Ascending aorta (tissue), 2 donors: ENCODE measurements at places on chromosomes 13 and 19. TPM values are rescaled to one million over a fixed set of nuclear protein-coding genes. Genes with fewer than 3 reads are reported as not detected.

The TPTE2 gene
- not detected for total RNA-seq

- H3K27me3 ChIP-seq: no peaks in the 10 kb centered on the region
- no peak for DNase-seq
- H3K36me3 ChIP-seq: no peaks in the 10 kb centered on the region
- H3K27ac ChIP-seq: peak overlapping the region; percentile 68
Measured at GRCh38 chr19:43474487-43474886, 9.1 kb upstream of the LYPD3 start.

The OR7D2 gene
- total RNA-seq: not detected

The LRRC63 gene
- not detected for total RNA-seq

The SHISA7 gene
- total RNA-seq: 0.85 TPM

The PCDH17 gene
- 36.0 TPM for total RNA-seq

- no peak overlapping the region for H3K27ac ChIP-seq
- no peaks in the 10 kb centered on the region for H3K4me1 ChIP-seq
- DNase-seq: no peak
Measured at GRCh38 chr13:33069365-33069764, 53.1 kb downstream of the KL start.

- no peaks in the 10 kb centered on the region for H3K27me3 ChIP-seq
- no peaks in the 10 kb centered on the region for H3K36me3 ChIP-seq
- no peak overlapping the region for H3K4me3 ChIP-seq
- no peaks in the 10 kb centered on the region for H3K4me1 ChIP-seq
- no peak overlapping the region for H3K27ac ChIP-seq
Measured at GRCh38 chr13:42486711-42487198, 87.2 kb upstream of the TNFSF11 start.

DNA sequence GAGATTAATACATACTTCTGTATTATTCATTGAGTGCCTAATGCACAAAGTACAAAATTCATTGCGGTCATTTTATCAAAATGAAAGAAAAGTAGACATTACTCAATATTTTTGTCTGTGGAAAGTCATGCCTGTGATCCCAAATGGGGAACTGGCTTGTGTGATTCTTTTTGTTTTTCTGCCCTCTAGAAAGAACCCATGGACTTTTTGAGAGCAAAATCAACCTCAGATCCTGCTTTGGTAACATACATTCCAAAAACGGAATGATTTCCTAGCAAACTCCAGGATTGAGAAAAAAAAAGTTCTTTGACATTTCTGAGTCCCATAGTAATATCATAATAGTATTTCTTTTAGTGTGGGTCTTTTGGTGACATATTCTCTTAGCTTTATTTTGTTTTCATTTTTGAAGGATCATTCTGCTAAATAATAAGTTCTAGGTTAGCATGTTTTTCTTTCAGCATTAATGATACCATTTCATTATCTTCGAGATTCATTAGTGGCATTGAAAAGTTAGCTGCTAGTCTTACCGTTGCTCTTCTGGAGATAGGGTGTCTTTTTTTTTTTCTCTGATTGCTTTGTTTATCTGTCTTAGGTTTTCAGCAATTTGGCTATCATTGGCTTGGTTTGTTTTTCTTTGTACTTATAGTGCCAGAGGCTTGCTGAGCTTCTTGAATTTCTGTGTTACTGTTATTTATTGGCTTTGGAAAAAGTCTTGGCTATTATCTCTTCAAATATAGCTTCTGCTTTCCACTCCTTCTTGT, 102.4 kb upstream of the CSNK1A1L start:
- no peak for DNase-seq
- no peaks in the 10 kb centered on the region for H3K4me1 ChIP-seq
- H3K4me3 ChIP-seq: peak overlapping the region; percentile 27
- no peaks in the 10 kb centered on the region for H3K36me3 ChIP-seq

- H3K4me1 ChIP-seq: no peaks in the 10 kb centered on the region
- no peaks in the 10 kb centered on the region for H3K36me3 ChIP-seq
- H3K27ac ChIP-seq: no peak overlapping the region
Measured at GRCh38 chr13:65597839-65598818, 1632.0 kb downstream of the PCDH9 start.

The SUGT1 gene
- 8.8 TPM for total RNA-seq

The COG3 gene
- 5.7 TPM for total RNA-seq

GRCh38 chr19:12769689-12770088, 5.7 kb downstream of the HOOK2 start:
- no peak overlapping the region for H3K4me3 ChIP-seq
- peaks cover 10% of the 10 kb centered on the region for H3K36me3 ChIP-seq
- no peak overlapping the region for H3K27ac ChIP-seq
- no peak for DNase-seq
- peaks cover 26% of the 10 kb centered on the region for H3K4me1 ChIP-seq

The MIR17HG gene
- not detected for total RNA-seq

DNA sequence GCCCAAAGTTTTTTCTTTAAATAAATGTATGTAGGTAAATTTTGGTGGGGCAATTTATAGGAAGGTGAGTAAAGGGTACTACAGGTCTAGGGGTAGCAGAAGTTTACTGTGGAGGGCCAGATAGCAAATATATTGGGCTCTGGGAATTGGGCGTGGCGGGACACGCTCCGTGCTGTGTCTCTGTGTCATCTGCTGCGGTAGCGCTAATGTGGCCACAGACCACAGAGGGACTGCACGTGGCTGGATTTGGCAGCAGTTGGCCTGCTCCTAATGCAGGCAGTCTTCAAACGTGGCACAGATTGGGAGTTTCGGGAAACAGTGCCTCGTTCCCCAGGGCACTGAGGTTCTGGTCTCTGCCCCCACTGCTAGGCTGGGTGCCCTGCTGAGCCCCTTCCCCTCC, 16.6 kb upstream of the MYDGF start:
- H3K27ac ChIP-seq: no peak overlapping the region
- no peak for DNase-seq
- no peaks in the 10 kb centered on the region for H3K27me3 ChIP-seq
- no peak overlapping the region for H3K4me3 ChIP-seq
- no peaks in the 10 kb centered on the region for H3K4me1 ChIP-seq

The VAV1 gene
- 4.4 TPM for total RNA-seq

DNA sequence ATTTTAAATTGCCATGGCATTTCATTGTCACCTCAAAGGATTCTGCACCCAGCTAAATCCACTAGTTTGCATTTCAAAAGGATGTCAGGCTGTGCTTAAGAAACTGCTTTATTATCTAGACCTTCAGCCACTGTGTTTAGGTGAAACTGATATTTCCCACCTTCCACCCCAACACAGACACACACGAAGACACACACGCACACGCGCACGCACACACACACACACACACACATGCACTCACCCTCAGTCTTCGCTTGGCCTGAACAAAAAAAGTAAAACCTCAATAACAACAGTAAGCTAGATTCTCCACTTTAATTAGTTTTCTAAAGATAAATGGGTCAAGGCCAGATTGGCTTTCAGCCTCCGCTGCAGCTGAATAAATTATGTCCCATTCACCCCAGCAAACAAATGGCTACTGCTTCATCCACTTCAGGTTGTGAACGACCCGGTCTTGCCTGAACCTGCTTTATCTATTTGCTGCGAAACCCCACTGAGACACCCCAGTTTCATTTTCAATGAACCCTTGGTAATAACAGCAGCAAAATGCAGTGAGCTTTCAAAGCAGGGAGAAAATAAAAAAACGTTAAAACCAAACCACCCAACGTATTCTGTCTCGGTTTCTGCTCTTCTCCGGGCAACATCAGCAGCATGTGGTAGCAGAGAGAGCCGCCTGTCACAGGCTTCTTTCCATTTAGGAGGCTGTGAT, 166.8 kb downstream of the DCT start:
- H3K27ac ChIP-seq: no peak overlapping the region
- no peaks in the 10 kb centered on the region for H3K27me3 ChIP-seq
- DNase-seq: no peak
- no peak overlapping the region for H3K4me3 ChIP-seq
- H3K36me3 ChIP-seq: no peaks in the 10 kb centered on the region
- peaks cover 2% of the 10 kb centered on the region for H3K4me1 ChIP-seq

DNA sequence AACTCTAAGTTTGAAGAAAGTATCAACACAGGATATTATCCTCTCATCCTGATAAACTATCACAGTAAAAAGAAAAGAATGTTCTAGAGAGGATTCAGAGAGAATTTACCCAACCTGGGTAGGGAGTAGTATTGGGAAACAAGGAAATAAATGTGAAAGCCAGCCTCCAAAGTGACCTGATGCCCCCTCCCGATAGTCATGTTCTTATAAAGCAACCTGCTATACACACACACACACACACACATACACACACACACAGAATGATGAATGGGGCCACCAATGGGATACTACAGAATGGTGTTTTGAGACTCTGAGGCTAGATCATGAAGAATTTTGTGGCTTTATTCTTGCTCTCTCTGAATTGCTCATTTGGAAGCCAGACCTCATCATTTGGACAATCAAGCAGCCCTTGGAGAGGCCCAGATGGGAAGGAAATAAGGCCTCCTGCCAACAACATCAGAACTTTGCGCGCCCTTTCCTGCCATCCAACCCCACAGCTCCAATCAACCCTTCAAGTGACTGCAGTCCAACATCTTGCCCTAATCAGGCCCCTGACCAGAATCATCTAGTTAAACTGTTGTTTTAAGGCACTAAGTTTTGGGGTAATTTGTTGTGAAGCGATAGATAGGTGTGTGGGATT, 807.9 kb upstream of the ARGLU1 start:
- H3K4me1 ChIP-seq: no peaks in the 10 kb centered on the region
- DNase-seq: no peak
- no peak overlapping the region for H3K27ac ChIP-seq
- no peak overlapping the region for H3K4me3 ChIP-seq
- no peaks in the 10 kb centered on the region for H3K36me3 ChIP-seq
- no peaks in the 10 kb centered on the region for H3K27me3 ChIP-seq

The LAIR1 gene
- 11.1 TPM for total RNA-seq

The SPINT2 gene
- 193 TPM for total RNA-seq

The KLK14 gene
- total RNA-seq: not detected

GRCh38 chr19:49423071-49423984, at the start of gene PTH2:
Gene PTH2, minus strand, starts transcription at chr19:49423441. Its CDS starts 102 bp downstream, at chr19:49423339.
- H3K27ac ChIP-seq: no peak within 1 kb of the TSS
- H3K36me3 ChIP-seq: no peaks in the 10 kb centered on the region
- peaks cover 28% of the 10 kb centered on the region for H3K27me3 ChIP-seq
- H3K4me1 ChIP-seq: peaks cover 6% of the 10 kb centered on the region
- no peak for DNase-seq

The NANOS3 gene
- not detected for total RNA-seq

- H3K36me3 ChIP-seq: no peaks in the 10 kb centered on the region
- no peak overlapping the region for H3K4me3 ChIP-seq
- DNase-seq: peak; percentile 33
- H3K27ac ChIP-seq: no peak overlapping the region
Measured at GRCh38 chr19:30385174-30385573, 13.0 kb downstream of the ZNF536 start.

GRCh38 chr19:4705413-4706131, 18.1 kb downstream of the DPP9 start:
- H3K27ac ChIP-seq: no peak overlapping the region
- H3K4me3 ChIP-seq: no peak overlapping the region
- no peaks in the 10 kb centered on the region for H3K27me3 ChIP-seq
- peaks cover 33% of the 10 kb centered on the region for H3K4me1 ChIP-seq

DNA sequence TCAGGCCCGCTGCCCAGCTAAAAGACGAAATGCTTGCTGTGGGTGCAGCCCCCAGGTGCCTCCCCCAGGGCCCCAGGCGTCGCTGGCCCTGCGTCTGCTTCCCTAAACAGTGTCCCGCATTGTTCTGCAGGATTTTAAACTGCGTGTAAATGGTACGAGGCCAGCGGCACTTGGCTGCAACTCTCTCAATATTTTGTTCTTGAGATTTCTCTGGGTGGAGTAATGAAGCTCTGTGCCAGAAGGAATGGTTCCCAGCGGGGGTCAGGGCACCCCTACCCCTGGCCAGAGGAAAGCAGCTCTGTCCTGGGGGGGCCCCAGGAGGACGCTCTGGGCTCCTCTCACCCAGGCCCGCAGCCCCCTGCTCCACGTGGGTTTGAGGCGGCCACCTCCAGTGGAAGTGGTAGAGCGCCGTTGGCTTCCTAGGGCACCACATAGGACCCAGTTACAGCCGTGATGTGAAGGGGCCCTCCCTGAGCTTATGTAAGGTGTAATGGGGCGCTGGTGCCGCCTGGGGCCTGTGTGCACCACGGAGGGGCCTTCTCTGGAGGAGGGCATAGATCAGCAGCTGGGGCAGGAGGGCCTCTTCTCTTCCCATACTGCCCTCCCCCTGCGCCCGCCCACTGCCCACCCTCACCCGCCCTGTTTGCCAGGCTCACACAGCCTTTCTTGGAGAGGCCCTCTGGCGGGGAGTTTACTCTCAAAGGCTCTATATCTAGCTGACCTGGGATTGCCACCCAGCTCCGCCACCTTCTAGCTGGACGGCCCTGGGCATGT, 19.8 kb downstream of the PAK4 start:
- H3K36me3 ChIP-seq: no peaks in the 10 kb centered on the region
- no peak for DNase-seq
- no peaks in the 10 kb centered on the region for H3K27me3 ChIP-seq
- H3K27ac ChIP-seq: peak overlapping the region; percentile 64
- peak overlapping the region; percentile 52 for H3K4me3 ChIP-seq
- H3K4me1 ChIP-seq: peaks cover 22% of the 10 kb centered on the region

GRCh38 chr13:68984688-68985319, 1122.8 kb upstream of the ATXN8OS start:
- no peak overlapping the region for H3K27ac ChIP-seq
- no peaks in the 10 kb centered on the region for H3K27me3 ChIP-seq
- H3K4me3 ChIP-seq: no peak overlapping the region
- H3K4me1 ChIP-seq: no peaks in the 10 kb centered on the region
- H3K36me3 ChIP-seq: no peaks in the 10 kb centered on the region

- peaks cover 4% of the 10 kb centered on the region for H3K4me1 ChIP-seq
- H3K36me3 ChIP-seq: no peaks in the 10 kb centered on the region
- peaks cover 47% of the 10 kb centered on the region for H3K27me3 ChIP-seq
- no peak for DNase-seq
- H3K27ac ChIP-seq: no peak overlapping the region
Measured at GRCh38 chr19:18612051-18612771, 459 bp upstream of the TMEM59L start.

GRCh38 chr13:39688699-39689405, 33.4 kb downstream of the COG6 start:
- H3K27ac ChIP-seq: no peak overlapping the region
- DNase-seq: no peak
- no peaks in the 10 kb centered on the region for H3K27me3 ChIP-seq
- no peaks in the 10 kb centered on the region for H3K36me3 ChIP-seq
- no peak overlapping the region for H3K4me3 ChIP-seq

The ZNF491 gene
- not detected for total RNA-seq

DNA sequence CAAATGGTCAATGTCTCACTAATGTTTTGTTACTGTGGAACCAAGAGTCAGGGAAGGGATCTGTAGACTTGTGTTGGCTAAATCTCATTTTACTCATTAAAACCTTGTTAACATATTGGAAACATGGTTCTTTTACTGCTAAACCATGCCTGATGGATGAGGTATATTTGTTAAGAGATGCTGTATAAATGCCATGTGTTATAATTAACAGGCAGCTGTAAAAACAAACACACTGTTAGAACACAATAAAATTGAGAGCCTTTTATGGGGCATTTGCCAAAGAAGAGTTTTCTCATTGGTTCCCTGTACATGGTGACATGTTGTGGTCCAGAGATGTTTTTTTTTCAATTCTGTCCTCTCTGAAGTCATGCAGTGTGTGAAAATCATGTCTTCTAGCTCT, 121.9 kb downstream of the ESD start:
- H3K27ac ChIP-seq: peak overlapping the region; percentile 77
- H3K36me3 ChIP-seq: no peaks in the 10 kb centered on the region
- no peaks in the 10 kb centered on the region for H3K27me3 ChIP-seq
- peaks cover 25% of the 10 kb centered on the region for H3K4me1 ChIP-seq
- DNase-seq: no peak
